ENCODE measurements at places on chromosomes 3 and 15. TPM values are rescaled to one million over a fixed set of nuclear protein-coding genes. Genes with fewer than 3 reads are reported as not detected.

DNA sequence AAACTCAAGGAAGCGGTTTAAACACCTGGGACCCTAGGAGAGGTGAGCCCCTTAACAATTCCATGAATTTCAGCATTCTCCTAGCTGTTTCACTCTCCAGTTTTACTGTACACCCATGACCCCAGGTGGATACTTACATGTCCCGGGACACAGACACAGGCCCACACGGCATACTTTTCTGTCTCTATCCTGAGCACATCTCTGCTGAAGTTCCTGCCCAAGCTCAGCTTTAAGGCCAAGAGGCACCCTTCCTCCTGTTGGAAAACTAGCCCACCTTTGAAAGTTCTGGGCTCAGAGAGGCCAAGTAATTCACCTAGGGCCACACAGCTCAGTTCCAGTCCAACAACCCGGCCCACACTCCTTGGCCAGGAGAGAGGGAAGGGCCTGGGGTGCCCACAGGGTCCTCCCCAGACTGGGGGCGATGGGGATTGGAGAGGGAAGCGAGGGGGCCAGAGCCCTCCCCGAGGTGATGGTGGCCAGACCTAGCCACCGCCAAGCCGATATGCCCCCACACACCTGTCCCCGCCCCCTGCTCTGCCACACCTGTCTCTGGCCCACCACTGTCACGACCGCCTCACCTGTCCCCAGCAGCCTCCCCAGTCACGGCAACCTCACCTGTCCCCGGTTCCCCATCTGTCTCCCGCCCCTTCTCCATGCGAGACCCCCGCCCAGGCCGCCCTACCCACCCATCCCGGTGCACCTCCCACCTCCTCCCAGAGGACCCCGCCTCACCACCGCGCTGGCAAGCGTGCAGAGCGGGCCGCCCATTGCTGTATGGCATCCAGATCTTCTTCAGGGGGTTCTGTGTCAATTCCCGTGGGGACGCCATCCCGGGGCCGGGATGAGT, 431 bp downstream of the PFKFB4 start:
- DNase-seq = no peak

GRCh38 chr3:5151586-5151985, 29.5 kb downstream of the ARL8B start:
- DNase-seq = no peak

GRCh38 chr3:58206406-58207011, 4.3 kb downstream of the DNASE1L3 start:
- DNase-seq = no peak

DNA sequence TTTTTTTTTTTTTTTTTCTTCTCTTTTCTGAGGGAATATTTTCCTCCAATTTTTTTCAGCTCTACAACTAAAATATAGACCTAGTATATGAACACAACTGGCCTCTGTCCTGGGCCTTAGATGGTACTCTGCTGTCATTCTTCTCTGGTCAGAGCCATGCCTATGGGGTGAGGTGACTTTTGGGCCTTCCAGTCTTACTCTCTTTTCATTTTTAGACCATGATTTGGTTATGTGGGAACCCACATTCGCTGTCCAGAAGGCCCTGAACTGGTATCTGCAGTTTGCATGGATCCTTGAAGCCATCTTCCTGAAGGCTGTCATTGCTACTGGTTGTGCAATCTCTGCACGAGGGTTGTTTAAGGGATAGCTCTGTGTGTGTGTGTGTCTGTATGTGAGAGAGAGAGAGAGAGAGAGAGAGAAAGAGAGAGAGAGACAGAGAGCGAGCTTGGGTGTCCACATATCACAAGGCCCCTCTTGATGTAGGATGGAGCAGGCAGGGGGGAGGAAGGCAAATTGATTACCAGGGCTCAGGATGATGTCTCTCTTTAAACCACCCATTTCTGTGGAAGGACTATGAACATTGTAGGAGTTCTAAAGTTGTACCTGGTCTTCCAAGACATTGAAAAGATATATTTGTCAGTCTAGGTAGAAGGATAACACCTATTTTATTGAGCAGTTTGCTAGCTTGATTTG, 6.9 kb downstream of the TGFBR2 start:
- no peak for DNase-seq

DNA sequence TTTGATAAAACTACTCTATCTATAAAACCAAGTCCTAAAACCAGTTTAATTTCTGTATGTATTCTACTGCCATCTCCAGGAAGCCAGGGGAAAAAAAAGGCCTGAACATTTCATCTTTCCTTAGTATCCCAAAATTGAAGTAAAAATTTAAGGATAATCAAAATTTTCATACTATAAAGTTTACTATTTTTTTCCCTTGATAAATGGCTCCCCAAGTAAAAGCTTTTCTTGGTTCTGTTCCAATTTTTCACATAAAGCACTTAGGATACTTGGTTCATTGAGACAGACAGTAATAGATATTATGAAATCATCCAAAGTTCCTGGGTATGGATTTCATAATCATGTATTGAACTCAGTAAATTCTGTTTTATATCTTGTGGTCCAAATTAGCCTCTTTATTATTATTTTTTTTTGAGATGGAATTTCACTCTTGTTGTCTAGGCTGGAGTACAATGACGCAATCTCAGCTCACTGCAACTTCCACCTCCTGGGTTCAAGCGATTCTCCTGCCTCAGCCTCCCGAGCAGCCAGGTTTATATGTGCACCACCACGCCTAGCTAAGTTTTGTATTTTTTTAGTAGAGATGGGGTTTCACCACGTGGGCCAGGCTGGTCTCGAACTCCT, 34.5 kb downstream of the ICE2 start:
- peak; percentile 2 for DNase-seq

The UBAP1L gene
- polyA plus RNA-seq = 0.26 TPM

- no peak for DNase-seq
Measured at GRCh38 chr15:48411971-48412591, 80.9 kb downstream of the DUT start.

DNA sequence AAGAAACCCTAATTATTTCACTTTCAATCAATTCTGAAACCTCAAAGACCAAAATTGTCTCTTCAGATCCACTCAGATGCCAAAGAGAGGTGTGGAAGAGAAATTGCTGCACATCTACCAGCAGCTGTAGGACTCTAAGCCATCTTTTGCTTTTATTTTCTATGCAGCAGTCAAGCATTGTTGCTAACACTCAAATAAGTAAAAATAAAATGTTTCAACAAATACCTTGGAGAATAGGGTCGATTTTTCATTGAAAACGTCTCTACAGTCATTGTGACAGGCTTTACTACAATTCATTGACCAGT, 66.4 kb upstream of the CFAP20DC start:
- no peak for DNase-seq

DNA sequence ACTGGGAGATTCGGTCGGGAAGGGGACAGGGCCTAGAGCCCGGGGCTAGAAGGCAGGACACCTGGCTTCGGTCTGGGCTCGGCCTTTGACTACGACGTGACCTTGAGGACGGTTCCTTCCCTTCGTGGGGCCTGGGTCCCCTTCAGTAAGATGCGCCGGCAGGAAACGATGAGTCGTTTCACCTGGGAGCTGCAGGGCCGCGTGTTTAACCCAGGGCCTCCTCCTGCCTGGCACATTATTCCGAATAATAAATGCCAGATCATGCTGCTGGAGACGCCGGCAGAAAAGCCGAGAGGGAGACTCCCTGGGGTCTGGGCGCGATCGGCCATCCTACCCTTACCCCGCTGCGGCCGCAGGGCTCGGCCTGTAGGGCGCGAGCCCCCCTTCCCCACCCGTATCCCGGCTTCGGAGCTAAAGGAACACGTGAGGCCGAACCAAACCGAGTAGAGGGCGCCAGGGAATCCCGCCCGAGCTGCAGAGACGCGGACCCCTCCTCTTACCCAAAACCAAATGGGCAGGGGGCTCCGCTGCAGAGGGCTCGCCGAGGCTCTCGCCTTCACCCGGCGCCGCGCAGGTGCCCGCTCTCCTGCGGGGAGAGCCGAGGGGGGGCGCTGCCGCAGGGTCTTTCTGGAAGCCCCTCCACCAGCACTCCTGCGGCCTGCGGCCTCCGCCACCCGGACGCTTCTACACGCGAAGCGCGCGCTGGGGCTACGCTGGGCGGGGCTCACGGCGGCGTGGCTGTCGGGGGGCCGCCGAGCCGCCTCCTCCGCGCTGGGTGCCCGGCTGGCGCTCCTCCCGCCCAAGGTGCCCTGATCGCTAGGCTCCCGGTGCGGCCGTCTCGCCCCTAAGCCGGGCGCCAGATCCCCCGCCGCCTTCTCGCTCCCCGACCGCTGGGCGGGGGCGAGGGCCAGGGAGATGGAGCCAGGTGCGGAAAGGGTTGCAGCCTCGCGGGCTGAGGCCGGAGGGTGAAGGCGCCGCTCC, at the start of gene BDH1:
Gene BDH1, minus strand, starts transcription at position 688 of the 981 bp plus-strand sequence. CDS start 9,525 bp downstream, outside the sequence.
- DNase-seq = peak; percentile 57

The PARP15 gene
- polyA plus RNA-seq = 9.4 TPM

The LNP1 gene
- polyA plus RNA-seq = 0.93 TPM

GRCh38 chr15:100255644-100256043, 86.1 kb downstream of the ADAMTS17 start:
- DNase-seq = no peak

DNA sequence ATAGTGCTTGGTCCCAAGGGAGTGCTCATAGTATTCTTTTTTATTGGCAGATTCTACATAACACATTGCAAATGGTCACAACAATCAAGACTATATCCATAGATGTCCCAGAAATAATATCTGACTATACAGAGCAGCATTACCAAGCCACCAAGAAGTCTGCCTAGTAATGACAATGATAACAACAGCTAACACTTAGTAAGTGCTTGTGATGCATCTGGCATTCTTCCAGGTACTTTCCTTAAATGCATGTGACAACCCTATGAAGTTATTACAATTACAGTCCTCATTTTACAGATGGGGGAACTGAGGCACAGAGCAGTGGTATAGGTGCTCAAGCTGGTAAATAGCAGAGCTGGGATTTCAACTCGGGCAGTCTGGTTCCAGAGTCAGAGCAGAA, 49.6 kb upstream of the ICE2 start:
- DNase-seq = peak; percentile 51

The LRRC31 gene
- polyA plus RNA-seq = not detected

DNA sequence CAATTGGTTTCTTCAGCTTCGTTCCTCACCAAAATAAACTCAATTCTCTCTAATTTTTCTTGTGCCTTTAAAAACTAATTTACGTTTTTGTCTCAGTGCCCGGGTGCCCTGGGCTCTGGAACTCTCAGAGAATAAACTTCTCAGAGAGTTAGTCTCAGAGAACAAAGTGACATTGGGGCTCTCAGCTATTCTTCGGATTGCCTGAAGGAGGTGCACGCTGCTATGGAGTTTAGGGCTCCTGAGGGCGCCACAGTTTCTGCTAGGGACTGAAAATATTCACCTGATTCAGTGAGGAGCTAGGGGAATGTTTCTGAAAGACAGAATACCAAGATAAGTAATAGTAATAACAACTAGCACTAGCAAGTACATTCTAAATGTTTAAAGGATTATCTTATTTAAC, 22.7 kb downstream of the ZIC4 start:
- DNase-seq = no peak

- DNase-seq = no peak
Measured at GRCh38 chr3:43926055-43926454, 235.3 kb downstream of the ABHD5 start.

The GCNT3 gene
- polyA plus RNA-seq = not detected

The FAM107A gene
- not detected for polyA plus RNA-seq

DNA sequence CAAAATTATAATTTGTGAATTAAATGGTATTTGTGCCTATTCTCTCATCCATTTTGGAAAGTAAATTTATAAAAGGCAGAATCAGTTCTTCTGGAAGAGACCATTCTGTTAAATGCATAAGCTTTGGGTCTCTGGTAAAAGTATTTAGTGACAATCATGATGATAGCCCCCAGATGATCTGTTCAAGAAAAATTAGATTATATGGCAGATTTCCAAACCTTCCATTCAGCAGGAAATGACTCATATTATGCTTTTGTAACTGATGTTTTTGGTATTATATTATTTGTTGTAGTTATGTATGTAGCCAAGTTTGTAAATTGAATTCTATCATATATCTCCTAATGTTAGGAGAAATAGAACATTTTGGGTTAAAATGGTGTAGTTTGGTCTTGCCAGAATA, 340.8 kb upstream of the DPH6 start:
- DNase-seq = no peak

- no peak for DNase-seq
Measured at GRCh38 chr3:15964605-15965442, 167.0 kb upstream of the ANKRD28 start.

- DNase-seq = no peak
Measured at GRCh38 chr15:41445399-41445798, 28.5 kb downstream of the RTF1 start.

DNA sequence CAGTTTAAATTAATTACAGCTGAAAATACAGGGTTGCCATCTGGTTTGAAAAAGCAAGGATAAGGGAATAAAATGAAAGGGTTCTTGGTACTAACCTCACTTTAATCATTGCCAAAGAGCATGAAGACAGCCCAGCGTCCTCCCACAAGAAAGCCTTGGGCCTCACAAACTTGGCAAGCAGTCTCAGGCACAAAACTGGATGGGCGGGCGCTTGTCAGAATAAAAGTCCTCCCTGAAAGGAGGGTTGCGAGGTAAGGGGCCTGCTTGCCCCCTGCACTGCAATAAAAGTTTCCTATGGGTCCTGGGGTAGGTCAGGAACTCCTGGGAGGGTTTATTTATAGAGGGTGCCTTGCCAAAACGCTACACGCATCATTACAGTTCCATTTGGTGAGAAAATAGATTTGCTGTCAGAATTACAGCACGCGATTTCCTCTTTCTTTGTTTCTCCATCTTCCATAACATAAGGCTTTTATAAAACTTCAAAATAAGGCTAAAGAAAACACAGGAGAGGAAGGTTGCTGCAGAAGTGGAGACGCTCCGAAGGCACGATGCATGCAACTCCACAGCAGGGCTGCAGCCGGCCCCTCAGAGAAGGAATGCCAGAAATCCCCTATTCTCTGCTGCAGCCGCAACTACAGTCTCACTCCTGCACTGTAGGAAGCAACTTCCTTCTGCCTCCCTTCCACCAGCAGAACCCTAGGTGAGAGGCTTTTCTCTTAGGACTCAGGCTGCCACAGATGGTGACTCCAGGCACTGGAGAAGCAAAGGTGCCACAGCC, 61.3 kb downstream of the VGLL4 start:
- DNase-seq = no peak

DNA sequence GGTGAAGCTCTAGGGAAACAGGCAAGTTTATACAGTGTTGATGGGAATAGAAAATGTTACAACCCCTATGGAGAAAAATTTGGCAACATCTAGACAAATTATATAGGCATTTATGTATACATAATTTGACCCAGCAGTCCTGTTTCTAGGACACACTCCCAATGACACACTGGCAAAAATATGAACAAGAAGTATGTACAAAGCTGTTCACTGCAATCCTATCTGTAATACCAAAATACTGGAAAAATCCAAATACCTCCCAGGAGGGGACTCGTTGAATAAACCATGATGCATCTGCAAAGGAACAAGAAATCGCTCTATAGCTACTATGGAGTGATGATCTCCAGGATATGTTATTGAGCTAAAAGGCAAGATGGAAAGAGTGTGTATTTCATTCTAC, 8.5 kb downstream of the BFSP2 start:
- DNase-seq = no peak

The FBXO40 gene
- polyA plus RNA-seq = not detected

The SLC26A6 gene
- 2.2 TPM for polyA plus RNA-seq

The GOLGA8G gene
- not detected for polyA plus RNA-seq

- no peak for DNase-seq
Measured at GRCh38 chr3:119302697-119303551, 8.7 kb downstream of the ARHGAP31 start.

GRCh38 chr3:8776406-8776805, 7.0 kb upstream of the OXTR start:
- DNase-seq = no peak

GRCh38 chr15:52254391-52254790, 41.2 kb downstream of the MYO5C start:
- no peak for DNase-seq

GRCh38 chr3:184042617-184043016, 10.2 kb upstream of the HTR3C start:
- no peak for DNase-seq
